ENCODE measurements at places on chromosomes 7 and 10.

GRCh38 chr10:88991899-88992320 lies 1.3 kb downstream of the FAS start:
- no peak for DNase-seq

DNA sequence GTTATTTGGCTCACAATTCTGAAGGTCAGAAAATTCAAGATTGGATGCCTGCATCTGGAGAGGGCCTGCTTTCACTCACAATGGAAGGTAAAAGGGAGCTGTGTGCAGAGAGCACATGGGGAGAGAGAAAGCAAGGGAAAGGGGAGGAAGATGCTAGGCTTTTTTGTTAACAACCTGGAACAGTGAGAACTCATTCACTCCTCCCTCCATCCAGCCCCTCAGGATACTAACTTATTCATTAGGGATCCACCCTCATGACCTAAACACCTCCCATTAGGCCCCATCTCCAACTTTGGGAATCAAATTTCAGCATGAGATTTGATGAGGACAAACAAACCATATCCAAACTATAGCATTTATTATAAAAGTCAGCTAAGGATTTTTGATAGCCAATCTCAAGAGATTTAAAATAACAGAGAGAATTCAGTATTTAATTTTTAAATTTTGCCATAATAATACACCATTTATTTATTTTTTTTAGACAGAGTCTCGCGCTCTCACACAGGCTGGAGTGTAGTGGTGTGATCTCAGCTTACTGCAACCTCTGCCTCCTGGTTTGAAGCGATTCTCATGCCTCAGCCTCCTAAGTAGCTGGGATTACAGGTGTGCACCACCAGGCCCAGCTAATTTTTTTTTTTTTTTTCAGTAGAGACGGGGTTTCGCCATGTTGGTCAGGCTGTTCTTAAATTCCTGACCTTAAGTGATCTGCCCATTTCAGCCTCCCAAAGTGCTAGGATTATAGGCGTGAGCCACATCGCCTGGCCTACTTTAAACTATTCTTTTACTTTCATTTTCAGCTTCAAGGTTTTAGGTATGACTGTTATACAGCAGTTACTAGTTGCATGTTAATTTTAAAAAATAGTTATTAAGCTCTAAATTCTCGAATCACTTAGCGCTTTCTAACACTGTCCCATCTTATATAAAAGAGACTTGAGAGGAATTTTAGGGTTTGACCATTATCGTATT lies 20.3 kb upstream of the ETV1 start:
- DNase-seq = no peak

GRCh38 chr10:30775779-30776591 lies 146.4 kb upstream of the LYZL2 start:
- no peak for DNase-seq

DNA sequence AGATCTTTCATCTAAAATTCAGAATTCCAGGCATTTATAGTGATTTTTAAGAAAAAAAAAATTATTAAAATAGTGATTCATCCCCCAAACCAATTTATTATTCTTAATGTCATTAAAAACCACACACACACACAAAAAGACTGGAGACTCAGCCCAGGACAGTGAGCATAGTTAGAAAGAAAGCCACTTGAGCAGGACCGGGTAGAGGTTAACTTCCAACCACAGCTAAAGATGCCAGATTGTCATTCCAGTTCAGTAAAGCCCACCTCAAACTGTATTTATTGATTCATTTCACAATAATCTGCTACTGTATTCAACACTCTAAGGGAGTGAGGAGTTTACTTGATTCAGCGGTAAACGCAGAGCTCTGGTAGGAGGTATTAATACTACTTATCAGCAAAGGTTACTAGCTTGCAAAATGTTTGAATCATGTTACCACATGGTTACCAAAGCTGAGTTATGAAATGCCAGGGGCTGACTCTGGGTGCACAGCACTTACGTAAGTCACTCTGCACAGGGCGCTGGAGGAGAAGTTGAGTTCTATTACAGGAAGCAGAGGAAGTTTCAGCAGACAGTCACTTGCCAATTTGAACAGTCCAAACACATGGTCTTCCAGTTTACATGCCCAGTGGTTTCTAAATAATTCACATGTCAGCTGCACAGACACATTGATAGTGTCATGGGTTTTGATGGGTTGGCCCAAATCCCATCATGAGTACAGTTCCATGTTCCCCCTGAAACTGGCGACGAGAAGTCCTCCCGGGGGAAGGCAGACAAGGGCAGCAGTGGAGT lies 64.6 kb downstream of the KLF6 start:
- DNase-seq = no peak

DNA sequence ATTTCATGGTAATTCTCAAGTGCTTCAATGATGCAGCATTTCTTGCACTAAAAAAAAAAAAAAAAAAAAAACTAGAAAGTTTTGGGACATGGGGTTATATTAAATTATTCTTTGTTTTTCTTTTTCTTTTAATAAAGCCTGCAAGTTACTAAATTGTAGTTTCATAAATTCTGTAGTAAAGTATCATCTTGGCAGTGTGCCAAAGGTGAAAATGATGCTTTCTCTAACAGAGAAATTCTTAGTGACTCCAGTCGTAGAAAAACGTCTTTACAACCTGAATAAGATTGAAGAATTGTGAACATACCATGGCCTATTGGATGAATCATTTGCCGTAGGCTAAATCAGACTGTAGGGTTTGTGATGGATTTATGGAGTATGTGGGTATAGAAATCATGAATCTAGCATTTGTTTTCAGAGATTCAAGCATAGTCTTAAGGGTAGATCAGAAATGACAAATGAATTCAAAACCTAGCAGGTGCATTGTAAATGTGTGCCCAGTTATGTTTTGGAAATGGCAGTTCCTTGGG lies 27.1 kb downstream of the RBM17 start:
- DNase-seq = no peak

GRCh38 chr7:26199301-26200037 lies 1.1 kb downstream of the HNRNPA2B1 start:
- DNase-seq = no peak
